Cortex of kidney (tissue), 1 donor: ENCODE measurements at places on chromosomes 16 and 17.

- DNase-seq = no peak
Measured at GRCh38 chr16:73053364-73054124, 5.6 kb upstream of the ZFHX3 start.

- DNase-seq = no peak
Measured at GRCh38 chr16:14641926-14642325, 9.2 kb downstream of the BFAR start.

DNA sequence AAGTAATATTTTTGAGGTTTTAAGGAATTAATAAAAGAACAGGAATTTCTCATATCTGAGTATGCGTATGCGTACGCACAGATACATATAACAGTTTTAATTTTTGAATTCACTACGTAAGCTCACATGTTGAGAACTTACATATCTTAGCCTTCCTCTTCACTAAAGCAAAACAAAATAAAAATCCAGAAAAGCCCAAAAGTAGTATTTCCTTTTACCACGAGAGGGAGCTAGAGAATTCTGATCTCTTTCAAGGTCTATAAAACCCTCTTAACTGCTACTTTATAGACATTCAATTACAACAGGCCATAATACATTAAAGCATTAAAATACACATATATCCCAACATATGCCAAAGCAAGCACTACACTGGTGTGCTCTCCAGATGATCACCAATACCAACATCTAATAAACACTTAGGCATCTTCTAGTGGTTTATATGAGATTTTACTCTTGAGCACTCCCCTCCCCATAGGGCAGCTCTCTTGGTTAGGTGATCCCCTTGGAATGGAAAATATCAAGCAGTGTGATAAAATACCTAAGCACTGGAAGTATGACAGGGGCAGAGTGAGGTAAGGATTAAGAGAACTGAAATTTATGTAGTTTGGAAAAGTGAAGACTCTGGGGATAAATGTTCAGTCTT lies 94.0 kb downstream of the SKAP1 start:
- DNase-seq = no peak

DNA sequence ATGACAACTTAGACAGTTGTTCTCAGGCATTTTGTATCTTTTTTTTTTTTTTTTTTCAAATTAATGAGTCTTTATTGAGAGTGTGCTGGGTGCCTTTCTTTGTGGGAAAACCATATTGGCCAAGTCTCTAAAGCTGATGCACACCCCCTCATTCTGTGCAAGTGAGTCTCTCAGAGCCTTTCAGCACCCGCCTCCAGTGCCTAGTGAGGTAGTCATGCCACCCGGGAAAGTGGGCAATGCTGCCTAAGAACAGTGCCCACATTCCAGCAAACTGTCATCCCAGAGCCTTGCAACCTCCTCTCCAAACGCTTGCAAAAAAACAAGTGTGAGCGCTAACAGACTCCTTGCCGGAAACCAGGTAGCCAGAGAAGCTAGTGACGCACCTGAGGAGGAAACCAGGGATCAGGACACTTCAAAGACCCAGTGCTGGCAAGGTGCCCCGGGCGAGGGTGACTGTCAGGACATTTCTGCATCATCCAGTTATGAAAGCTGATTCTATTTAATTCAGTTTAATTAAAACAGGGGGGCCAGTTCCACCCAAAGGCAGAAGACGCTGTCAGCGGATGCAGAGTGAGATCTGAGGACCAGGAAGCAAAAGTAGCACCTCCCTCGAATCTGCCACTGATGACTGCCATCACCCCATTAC lies 34.9 kb downstream of the SMARCE1 start:
- no peak for DNase-seq

- no peak for DNase-seq
Measured at GRCh38 chr17:80779961-80780380, 211.7 kb upstream of the CHMP6 start.

- no peak for DNase-seq
Measured at GRCh38 chr17:5225668-5226457, 8.8 kb downstream of the SCIMP start.

- DNase-seq = no peak
Measured at GRCh38 chr17:42045719-42046118, 4.7 kb downstream of the C17orf113 start.
